ENCODE measurements at places on chromosomes 4 and X.
A peak's percentile ranks its signal among the peaks of the same experiment; 100 is the strongest.

- DNase-seq = no peak
Measured at GRCh38 chr4:83150653-83151330, 36.3 kb upstream of the PLAC8 start.

GRCh38 chr4:87130985-87131703, 89.3 kb downstream of the KLHL8 start:
- DNase-seq = no peak

- no peak for DNase-seq
Measured at GRCh38 chr4:139813881-139814280, 148.3 kb downstream of the MGST2 start.

DNA sequence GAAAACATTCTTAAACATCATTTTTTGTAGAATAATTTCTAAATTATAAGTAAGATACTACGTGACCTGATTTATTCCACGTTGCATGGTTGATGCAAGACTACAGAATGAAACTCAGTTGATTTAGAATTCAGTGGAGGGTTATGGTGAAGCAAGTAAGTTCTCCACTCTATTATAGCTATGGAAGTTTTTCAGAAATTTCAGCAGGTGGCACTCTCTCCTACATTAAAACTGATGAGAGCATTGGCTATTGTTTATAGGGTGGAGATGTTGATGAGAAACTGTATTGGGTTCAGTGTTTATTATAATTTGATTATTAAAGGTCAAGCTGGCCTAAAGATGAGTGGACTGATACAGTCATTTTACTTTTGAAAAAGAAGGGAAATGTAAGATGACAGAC, 88.0 kb downstream of the FNIP2 start:
- DNase-seq = peak; percentile 38

- no peak for DNase-seq
Measured at GRCh38 chr4:6960154-6960553, 50.5 kb downstream of the TBC1D14 start.

GRCh38 chr4:3213106-3213425, 35.9 kb upstream of the MSANTD1 start:
- no peak for DNase-seq

DNA sequence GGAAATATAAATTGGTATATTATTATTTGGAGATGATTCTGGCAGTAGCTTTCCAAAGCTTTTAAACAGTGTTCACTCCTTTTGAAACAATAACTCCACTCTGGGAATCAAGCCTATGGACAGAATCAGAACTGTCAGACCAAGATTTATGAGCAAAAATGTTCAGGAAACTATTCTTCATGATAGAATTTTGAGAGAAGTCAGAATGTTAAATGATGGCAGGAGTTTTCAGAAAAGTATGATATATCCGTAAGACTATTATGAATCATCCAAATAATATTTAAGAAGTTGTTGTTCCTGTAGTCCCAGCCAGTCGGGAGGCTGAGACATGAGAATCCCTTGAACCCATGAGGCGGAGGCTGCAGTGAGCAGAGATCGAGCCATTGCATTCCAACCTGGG, 50.5 kb upstream of the ADGRG2 start:
- DNase-seq = no peak

DNA sequence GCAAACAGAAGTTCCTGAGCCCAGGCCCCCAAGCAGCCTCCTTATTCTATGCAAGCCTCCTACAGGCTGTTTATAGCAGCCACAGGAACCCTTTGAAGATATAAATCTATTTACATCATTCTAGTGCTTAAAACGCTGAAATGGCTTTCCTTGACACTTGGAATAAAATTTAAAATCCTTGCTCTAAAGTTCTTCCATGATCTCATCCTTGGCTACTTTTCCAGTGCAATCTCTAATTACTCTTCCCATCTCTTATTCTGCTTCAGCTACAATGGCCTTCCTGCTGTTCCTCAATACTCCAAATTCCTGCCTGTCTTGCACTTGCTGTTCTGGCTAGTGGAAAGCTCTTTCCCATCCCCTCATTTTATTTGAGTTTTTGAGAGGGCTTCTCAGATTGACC, 634.2 kb upstream of the NR3C2 start:
- DNase-seq = no peak

- DNase-seq = peak; percentile 59
Measured at GRCh38 chr4:26081795-26082498, 167.9 kb downstream of the SMIM20 start.

DNA sequence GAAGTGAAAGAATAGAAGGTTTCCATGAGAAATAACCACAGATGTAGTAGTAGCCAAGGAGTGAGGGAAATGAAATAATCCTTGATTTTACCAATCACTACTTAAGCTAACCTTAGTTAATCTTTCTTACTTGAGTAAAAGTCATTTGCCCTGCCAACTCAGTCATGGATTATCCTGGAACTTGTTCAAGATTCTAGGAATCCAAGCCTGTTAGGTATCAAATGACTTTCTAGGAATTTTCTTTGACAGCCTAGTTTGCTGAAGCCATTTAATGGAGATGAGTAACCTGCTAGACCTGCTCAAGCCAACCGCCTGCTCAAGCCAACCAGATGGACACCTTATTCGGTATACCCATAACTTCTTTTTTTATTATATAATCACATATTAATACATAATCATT, 180.5 kb downstream of the KLHL13 start:
- DNase-seq = no peak

GRCh38 chr4:141501931-141502330, 134.5 kb upstream of the IL15 start:
- no peak for DNase-seq

GRCh38 chrX:119041175-119041574, 31.6 kb upstream of the CT47C1 start:
- DNase-seq = no peak

DNA sequence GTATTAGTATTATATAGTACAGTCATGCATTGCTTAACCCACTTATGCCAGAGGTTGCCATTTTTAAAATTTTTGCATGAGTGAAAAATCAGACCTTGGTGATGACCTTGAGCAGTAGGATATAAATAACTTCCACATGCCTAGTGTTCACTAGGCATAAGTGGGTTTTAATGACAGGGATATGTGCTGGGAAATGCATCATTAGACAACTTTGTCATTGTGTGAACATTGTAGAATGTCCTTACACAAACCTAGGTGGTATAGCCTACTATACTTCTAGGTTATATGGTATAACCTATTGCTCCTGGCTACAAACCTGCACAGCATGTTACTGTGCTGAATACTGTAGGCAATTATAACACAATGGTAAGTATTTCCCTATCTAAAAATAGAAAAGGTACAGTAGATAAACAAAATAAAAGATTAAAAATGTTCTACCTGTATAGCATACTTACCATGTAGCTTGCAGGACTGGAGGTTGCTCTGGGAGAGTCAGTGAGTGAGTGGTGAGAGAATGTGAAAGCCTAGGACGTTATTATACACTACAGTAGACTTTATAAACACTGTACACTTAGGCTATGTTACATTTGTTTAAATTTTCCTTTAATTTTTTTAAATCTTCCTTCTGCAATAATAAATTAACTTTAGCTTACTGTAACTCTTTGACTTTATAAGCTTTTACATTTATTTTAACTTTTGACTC, 326.7 kb downstream of the ANK2 start:
- DNase-seq = no peak

DNA sequence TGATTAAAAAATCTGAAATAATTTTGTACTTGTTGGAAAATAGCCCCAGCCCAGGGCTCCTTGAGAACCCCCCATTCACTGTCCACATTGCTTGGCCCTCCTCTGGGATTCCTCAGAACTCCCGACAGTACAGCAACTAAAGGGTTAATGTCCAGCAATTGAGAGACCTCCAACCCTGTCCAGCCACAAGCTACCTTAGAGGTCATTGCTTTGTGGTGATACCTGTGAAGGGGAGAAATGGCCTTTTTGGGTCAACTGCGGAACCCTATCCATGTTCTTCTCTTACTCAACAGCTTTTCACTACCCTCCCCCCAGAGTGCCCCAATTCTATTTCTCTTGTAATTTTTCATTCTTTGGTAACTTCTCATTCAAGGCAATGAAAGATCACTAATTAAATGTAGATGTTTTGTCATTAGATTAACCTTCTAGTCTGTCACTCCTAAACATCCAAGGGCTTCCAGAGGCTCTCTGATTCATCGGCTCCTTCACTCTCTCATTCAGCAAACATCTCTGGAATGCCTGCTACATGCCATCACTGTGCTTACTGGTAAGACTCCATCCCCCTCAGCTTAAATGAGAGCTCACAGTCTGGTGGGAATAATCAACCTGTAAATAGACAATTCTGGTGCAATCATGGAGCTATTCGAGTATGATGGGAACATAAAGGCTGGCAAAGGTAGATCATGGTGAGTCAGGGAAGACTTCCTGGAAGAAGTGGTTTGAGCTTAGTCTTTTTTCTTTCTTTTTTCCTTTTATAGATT, 241.4 kb upstream of the PGRMC2 start:
- no peak for DNase-seq

Measured in KBM-7 (cell line).